Heart right ventricle (tissue), 16 donors: ENCODE measurements at places on chromosomes 12 and 14. TPM values are rescaled to one million over a fixed set of nuclear protein-coding genes. Genes with fewer than 3 reads are reported as not detected.

OAS3 gene
- 3.0 TPM for polyA plus RNA-seq

TMED8 gene
- polyA plus RNA-seq: 1.8 TPM

DNA sequence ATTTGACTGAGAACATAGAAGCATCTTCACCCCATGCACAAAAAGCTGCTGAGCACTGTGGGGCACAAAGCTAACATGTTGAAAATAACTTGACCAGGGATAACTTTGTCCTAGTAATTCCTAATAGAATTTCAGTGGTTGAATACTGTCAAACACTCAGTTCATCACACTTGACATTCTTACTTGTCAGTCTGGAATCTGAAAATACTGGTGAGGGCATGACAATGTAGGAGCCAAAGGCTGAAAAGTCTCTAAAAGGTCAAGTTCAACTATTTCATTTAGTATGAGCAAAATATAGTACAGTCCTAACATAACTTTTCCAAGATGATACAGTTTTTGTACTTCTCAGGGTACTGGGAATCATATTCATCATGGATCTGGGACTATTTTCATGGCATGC lies 504.4 kb upstream of the LMO3 start:
- DNase-seq: no peak

- no peak for DNase-seq
Observed at GRCh38 chr12:113221997-113222729, 899 bp downstream of the TPCN1 start.

DNA sequence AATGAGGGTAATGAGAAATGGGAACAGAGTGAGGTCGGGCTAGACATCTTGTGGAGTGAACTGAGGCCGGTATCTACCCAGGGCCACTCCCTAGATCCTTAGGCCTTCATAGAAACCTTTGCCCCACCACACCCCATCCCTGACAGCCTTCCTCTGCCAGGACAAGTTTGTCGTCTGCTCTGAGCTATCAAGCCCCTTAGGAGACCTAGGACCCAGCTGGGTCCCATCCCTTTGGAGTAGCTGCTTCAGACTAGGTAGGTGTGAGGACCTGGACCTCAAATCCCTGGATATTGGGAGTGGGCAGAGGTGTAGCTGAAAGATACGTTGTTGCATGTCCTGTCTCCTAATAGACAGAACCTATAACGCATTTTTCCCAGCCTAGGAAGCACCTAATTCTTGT lies at the start of gene TMEM253:
Gene TMEM253 (plus strand): TSS at position 136 of the 400 bp plus-strand sequence. CDS start 278 bp downstream, outside the sequence.
- DNase-seq: no peak

- DNase-seq: peak; percentile 29
Observed at GRCh38 chr14:103623883-103624482, 5.0 kb upstream of the KLC1 start.

DNA sequence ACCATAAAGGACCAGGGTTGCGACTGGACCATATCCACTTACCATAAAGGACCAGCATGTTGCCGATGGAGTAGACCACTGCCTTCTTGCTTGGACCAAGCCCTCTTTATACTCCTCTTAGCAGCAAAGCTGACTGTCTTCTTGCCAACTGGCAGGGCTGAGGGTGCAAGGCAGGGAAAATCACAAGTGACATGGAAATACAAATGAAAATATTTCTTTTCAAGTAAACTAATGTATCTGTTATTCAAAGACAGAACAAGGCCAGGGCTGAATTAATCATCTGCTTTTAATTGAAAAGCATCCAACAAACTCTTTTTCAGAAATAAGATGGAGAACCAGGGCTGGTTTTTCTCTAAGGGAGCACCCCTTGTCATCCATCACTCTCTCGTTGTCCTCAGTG lies at the start of gene CELA1:
Gene CELA1 (minus strand): TSS at position 99 of the 400 bp plus-strand sequence. CDS start 41 bp downstream, at position 58.
- DNase-seq: no peak
